ENCODE measurements at places on chromosomes 13 and 19.

DNA sequence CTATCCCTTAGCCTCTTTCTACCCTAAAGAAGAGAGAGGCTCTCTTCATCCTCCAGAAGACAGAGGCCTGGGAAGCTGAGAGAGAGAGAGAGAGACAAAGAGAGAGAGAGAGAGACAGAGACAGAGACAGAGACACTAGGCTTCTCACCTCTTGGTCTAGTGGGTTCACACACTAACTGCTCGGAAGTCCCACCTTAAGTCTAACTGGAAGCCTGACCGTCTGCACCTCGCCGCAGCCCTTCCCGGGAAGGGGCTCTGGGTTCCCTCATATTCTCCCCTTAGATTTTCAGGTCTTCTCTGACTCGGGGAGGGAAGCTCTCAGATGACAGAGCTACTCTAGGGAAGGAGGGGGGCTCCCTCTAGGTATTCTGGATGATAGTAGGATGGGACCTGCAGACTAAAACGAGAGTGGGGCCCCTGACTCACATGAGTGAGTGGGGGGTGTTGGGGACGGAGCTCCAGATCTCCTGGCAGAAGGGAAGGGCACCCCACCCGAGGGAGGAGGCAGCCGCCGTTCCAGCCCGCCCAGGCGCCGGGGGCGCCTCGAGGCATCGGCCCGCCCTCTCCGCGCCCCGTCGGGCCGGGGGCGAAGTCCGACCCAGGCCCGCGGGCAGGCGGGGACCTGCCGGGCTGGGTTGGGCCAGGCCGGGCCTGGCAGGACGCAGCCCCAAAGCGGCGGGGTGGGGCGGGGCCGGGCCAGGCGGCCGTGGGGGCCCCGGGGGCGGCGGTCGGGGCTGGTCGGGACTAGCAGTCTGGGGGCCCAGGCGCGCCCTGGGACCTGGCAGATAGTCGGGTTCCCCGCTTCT lies 2.0 kb upstream of the JUNB start:
- peak; percentile 66 for DNase-seq
- H3K36me3 ChIP-seq, result no peaks in the 10 kb centered on the region
- H3K27me3 ChIP-seq, result no peaks in the 10 kb centered on the region
- H3K27ac ChIP-seq, result peak overlapping the region; percentile 70

DNA sequence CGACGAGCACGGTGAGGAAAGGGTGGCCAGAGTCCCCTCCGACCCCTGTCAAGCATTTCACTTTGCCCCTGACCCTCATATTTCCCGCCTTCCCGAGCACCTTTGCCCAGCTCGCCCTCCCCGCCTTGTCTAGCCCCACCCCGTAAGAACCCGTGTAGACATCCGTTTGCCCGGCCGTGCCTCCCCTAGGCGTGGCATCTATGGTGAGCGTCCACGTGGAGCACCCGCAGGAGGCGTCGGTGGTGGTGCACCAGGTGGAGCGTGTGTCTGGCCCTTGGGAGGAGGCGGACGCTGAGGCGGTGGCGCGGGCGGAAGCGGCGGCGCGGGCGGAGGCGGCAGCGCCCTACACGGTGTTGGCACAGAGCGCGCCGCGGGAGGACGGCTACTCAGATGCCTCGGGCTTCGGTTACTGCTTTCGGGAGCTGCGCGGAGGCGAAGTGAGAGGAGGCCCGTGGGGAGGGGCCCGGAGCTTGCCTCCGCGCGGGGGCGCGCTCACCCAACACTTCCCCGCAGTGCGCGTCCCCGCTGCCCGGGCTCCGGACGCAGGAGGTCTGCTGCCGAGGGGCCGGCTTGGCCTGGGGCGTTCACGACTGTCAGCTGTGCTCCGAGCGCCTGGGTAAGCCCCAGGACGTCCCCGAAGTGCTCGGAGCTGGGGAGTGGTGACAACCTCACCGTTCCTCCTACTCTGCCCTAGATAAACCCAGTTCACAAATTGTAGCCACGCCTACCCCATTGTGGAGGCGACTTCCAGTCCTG lies 4.2 kb downstream of the LTBP4 start:
- H3K4me1 ChIP-seq, result peaks cover 25% of the 10 kb centered on the region
- H3K27ac ChIP-seq, result no peak overlapping the region
- no peaks in the 10 kb centered on the region for H3K27me3 ChIP-seq
- peak; percentile 78 for DNase-seq

DNA sequence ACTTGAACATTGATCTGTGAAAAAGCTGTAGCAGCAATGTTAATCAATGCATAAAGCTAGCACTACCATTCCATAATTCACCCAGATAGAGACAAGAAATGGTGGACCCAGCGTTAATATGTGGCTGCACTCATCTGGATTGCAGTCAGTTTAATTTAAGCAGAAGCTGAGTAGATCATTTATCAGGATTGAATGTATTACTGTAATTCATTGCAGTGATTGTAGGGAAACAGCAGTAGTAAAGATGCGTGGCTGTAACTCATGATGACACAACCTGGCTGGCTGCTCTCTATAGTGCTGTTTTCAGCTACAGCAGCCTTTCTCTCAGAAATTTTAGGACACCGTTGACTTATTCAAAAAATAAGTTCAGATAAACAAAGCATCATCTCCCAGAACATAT lies 499.5 kb upstream of the SLITRK6 start:
- no peak overlapping the region for H3K27ac ChIP-seq
- no peaks in the 10 kb centered on the region for H3K36me3 ChIP-seq
- H3K4me3 ChIP-seq, result no peak overlapping the region
- no peaks in the 10 kb centered on the region for H3K27me3 ChIP-seq
- H3K4me1 ChIP-seq, result no peaks in the 10 kb centered on the region

DNA sequence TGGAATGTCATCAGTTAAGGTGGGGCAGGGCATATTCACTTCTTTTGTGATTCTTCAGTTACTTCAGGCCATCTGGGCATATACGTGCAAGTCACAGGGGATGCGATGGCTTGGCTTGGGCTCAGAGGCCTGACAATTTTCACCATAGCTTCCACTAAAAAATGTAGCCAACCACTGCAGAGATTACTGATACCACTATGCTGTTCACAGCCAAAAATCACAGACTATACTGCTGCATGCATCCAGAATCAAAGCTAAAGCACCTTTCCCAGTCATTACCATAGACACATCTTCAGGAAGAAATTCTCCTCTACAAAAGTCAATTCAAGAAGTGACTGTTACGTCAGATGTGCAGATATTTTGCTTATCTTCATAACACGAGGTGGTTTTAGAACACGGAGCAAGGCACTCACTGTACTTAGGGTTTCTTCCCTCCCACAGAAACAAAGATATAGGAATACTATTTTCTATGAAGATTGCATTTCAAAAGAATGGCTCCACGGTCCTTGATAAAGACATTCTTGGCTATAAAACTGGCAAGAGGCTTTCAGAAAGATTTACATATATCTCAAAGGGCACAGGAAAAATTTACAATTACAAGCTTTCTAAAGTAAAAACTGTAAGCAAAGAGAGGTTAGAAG lies 1556.6 kb upstream of the PRR20A start:
- H3K36me3 ChIP-seq, result no peaks in the 10 kb centered on the region
- H3K4me1 ChIP-seq, result no peaks in the 10 kb centered on the region

GRCh38 chr19:33499671-33500506 lies 21.7 kb downstream of the PEPD start:
- H3K27me3 ChIP-seq, result no peaks in the 10 kb centered on the region
- no peak overlapping the region for H3K4me3 ChIP-seq
- H3K27ac ChIP-seq, result no peak overlapping the region
- H3K4me1 ChIP-seq, result no peaks in the 10 kb centered on the region
- no peak for DNase-seq

GRCh38 chr19:2611483-2612464 lies 90.7 kb downstream of the GNG7 start:
- no peak overlapping the region for H3K4me3 ChIP-seq
- DNase-seq, result no peak
- no peak overlapping the region for H3K27ac ChIP-seq
- H3K36me3 ChIP-seq, result no peaks in the 10 kb centered on the region
- peaks cover 5% of the 10 kb centered on the region for H3K27me3 ChIP-seq

DNA sequence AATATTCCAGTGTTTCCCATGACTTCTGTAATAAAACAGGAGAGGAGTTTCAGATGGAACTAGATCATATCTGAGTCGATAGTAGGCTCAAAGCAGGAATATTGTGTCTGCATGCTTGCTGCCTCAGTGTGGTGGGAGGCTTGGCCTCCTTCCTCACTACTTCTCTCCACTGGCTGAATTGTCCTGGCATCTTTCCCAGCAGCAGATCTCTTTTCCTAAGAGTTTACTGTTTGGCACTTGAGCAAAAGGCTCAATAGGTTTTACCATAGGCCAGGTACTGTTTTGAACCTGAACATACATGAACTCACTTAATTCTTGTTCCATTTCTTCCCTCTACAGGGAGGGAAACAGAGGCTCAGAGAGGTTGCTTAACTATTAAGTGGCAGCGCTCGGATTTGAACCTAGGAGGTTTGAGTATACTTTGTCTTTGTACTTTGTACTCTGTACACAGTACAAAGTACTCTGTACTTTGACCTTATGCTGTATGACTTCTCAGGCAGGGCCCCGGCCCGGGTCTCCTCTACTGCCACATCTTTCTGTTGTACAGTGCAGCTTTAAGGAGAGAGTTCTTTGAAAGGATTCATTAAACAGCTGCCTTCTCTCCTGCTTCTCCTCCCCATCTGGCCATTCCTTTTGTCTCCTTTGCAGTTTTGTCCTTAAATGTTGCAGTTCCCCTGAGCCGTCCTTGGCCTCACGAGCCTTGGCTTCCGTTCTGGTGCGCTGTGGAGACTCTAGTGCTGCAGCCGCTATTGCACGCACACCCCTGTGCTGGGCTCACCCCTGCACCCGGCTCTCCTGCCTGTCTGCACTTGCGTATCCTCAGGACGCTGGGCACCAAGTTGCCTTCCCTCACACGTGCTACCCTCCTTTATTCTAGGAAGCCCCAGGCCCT lies 8.1 kb downstream of the B3GLCT start:
- H3K4me3 ChIP-seq, result peak overlapping the region; percentile 47
- H3K4me1 ChIP-seq, result peaks cover 17% of the 10 kb centered on the region
- H3K27ac ChIP-seq, result no peak overlapping the region
- H3K27me3 ChIP-seq, result no peaks in the 10 kb centered on the region
- peak; percentile 54 for DNase-seq
- H3K36me3 ChIP-seq, result no peaks in the 10 kb centered on the region

GRCh38 chr13:40341096-40341471 lies 325.4 kb downstream of the FOXO1 start:
- no peaks in the 10 kb centered on the region for H3K27me3 ChIP-seq
- DNase-seq, result peak; percentile 43
- H3K27ac ChIP-seq, result peak overlapping the region; percentile 0
- H3K4me3 ChIP-seq, result no peak overlapping the region
- no peaks in the 10 kb centered on the region for H3K36me3 ChIP-seq
- peaks cover 46% of the 10 kb centered on the region for H3K4me1 ChIP-seq

- H3K36me3 ChIP-seq, result peaks cover 71% of the 10 kb centered on the region
- H3K4me3 ChIP-seq, result no peak overlapping the region
- H3K27ac ChIP-seq, result no peak overlapping the region
- 0 out of 2 replicates have a peak, but pooled peaks cover 4% of the 10 kb centered on the region for H3K4me1 ChIP-seq
- no peaks in the 10 kb centered on the region for H3K27me3 ChIP-seq
These were observed 12.3 kb downstream of the ZNF507 start for GRCh38 chr19:32357720-32358119.

DNA sequence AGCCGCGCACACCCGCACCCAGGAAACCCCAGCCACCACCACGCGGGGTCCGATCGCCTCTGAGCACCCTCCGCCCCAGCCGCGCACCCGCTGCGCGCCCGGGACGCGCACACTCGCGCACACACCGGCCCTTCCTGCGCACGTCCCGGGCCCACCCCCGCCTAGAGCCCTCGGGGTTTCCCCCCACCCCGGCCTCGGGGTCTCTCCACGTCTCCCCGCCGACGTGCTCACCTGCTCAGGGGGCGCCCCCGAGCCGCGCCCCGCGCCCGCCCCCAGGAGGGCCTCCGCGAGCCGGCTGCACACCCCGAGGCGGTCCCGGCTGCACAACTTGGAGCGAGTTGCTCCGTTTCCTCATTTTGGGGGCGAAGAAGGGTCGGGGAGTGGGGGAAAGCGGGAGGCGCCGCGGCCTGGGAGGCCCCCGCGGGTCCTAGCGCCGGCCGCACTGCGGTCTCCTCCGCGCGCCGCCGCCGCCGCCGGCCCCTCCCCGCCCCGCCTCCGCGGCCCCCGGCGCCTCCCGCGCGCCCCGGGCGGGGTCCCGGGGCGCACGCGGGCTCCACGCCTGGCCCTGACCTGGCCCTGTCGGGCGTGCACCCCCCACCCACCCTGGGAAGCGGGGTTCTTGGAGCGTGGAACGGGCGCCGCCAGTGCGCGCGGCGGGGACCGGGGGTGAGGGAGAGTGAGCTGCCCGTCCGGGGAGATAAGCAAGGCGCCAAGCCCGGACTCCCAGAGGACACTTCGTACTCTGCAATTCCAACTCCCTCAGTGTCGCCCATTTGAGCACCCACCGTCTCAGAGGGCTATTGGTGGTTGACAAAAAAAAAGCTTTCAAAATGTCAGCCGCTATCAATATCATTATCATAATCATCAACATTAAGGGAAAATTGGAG lies at the start of gene MATK:
Gene MATK, minus strand, starts transcription at position 444 of the 887 bp plus-strand sequence. CDS start 1,246 bp downstream, outside the sequence.
- H3K4me1 ChIP-seq, result no peaks in the 10 kb centered on the region
- H3K27ac ChIP-seq, result no peak within 1 kb of the TSS
- no peaks in the 10 kb centered on the region for H3K36me3 ChIP-seq
- no peak within 1 kb of the TSS for H3K4me3 ChIP-seq
- DNase-seq, result no peak

DNA sequence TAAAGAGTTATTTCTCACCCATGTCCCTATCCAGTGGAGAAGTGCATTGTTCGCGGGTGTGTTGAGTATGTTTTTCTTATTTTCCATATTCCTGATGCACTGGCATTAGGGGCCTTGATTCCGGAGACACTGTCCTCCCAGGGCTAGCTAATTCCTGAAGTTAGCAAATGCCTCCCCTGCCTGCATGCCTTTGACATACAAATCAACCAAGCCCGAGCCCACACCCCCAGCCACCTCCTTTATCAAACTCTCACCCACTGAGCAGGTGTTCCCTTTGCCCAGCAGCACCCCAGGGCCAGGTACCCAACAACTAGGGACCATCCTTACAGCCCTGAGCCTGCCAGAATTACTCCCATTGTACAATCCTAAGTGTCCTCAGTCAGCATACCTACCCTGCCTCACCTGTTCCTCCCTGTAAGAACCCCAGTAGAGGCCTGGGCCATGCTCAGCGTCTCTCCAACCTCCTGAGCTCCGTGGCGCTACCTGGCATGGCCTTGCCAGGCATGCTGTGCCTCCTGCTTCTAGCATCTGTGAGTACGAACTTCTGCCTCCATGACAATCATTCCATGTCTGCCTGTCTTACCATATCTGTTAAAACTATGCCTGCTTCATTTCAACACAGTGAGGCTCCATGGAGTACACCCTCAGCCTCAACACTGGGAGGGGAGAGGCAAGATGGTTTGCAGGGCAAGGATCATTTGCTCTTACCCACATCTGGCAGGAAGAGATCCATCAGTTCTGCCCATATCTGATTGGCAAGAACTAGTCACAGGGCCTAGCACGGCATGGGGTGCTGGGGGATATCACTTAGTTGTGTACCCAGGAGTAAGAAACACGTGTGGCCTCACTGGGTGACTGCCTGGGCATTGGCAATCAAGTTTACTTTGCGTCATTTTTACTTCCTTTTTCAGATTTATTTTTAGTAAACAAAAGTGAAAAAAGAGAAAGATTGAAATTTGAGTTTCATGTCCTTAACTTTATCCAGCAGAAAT lies 203.9 kb downstream of the SHISA2 start:
- no peak overlapping the region for H3K27ac ChIP-seq
- no peak overlapping the region for H3K4me3 ChIP-seq
- DNase-seq, result no peak
- peaks cover 12% of the 10 kb centered on the region for H3K4me1 ChIP-seq
- no peaks in the 10 kb centered on the region for H3K27me3 ChIP-seq
- no peaks in the 10 kb centered on the region for H3K36me3 ChIP-seq

Data from SJCRH30 (cell line).